ENCODE measurements at places on chromosomes 3 and 15.

DNA sequence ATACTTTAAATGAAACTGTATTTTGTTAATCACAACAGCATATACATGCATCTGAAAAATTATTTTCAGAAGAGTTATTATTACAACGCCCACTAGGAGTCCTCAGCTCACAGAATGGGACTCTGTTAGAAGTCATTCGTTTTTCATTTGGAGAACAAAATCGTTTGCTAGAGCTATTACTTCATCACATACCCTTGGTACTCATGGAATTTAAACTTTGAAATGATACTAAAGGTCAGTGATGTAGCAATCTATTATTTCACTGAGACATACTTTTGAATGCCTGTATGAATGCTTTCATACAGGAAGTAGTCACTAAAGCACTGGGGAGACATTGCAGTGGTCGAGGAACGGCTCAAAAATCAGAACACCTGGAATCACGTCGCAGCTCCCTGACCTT lies 198.1 kb downstream of the MBNL1 start:
- no peak for DNase-seq

- no peak for DNase-seq
Observed at GRCh38 chr3:102444101-102444500, 9.3 kb downstream of the ZPLD1 start.

DNA sequence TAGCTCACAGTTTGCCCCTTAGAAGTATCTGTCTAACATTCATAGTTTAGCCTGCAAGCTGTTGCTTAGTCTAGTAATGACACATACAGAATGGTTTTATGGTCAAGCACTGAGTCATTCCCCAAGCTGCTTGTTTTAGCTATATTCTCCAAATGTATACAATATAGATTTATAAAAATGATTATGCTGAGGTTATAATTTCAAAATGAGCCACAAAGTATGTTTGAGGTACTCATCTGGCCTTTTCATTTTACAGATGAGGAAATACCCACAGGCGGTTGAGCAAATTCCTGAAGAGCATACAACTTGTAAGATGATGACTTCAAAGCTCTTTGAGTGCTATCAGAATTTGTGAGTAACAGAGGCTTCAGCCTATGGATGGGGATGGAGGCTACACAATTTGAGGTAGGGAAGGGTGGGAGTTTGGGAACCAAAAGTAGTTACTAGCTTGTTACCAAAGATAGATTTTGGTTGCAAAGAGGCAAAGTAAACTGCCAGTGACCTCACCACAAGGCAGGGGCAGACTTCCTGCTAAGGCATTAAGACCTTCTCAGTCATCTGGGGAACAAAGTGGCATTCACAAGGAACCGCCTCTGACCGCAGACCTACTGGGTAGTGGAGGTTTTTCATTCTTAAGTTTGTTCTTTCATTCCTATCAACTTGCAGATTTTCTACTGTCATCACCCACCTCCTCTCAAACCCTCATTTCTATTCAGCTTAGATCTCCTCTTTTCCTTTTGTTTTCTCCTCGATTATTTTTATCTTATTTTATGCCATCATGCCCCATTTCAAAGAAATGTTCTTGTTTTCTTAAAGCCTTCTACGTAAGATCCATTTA lies 257.2 kb upstream of the NECTIN3 start:
- DNase-seq: no peak

DNA sequence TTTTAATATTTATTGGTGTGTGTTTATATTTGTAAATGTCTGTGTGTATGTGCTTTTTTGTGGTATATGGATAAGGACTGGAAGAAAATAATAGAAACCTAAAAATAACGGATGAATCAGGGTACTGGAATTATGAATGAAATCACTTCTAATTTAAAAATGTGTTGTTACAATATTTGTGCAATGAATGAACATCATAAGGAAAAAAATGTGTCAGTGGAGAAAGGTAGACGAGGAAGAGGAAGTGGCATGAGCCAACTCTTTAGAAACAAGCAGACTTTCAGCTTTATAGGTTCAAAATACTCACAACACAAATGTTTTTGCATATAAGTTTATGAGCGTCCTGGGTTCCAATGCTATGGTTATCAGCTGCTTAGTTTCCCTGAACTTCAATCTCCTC lies 59.4 kb downstream of the SOX2 start:
- DNase-seq: no peak

DNA sequence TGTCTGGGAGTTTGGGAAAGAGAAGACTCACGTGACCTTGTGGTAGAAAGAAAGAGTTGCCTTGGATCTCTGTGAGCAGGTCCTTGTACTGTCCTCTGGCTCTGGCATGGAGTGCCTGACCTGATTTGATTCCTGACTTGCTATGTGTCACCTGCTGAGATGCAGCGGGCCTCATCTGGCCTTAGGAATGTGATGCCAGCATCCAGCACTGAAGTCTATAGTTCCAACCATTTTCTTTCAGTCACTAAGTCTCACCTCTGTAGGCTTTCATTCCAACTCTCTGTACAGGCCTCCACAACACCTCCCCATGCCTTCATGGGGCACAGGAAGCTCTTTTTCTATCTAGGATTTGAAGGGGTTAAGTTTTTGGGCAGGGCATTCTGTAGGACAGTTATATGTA lies 12.1 kb upstream of the OXSR1 start:
- DNase-seq: no peak

DNA sequence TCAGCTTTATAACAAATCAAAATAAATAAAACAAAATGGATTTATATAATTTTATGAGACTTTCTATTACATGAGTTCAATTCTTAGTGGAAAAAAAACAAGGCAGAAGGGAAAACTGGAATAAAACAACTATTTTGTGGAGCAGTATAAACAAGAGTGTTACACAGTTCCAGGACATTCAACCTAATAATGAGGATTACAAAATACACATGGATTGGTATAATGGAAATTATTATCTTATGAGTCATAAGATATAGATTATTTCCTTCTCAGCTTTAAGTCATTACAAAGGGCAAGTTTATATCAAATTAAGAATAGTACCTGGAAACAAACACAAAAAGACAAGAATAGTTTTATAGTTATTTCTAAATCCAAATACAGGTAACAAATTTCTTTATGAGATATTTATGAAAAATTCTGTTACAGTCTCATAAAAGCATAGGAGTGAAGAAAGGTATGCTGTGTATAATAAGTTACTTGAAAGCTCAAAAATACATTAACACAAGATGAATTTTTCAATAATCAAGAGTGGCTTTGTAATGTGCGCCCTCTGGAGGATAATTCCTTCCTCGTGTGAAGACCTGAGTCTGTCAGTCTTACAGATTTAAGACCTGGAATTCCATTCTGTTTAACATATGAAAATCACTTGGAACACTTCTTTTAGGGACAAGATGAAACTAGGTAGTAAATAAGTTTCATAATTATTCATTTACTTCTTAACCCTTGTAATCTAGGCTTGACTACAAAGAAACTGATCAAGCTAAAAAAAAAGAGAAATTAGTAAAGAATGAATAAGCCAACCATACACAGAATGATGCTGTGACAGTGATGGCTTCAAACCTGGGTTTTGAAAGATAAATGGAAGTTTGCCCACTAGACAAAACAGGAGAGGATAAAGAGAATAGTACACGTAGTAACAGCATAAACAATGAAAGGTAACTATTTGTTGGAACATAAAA lies 9.5 kb downstream of the COPS2 start:
- no peak for DNase-seq

DNA sequence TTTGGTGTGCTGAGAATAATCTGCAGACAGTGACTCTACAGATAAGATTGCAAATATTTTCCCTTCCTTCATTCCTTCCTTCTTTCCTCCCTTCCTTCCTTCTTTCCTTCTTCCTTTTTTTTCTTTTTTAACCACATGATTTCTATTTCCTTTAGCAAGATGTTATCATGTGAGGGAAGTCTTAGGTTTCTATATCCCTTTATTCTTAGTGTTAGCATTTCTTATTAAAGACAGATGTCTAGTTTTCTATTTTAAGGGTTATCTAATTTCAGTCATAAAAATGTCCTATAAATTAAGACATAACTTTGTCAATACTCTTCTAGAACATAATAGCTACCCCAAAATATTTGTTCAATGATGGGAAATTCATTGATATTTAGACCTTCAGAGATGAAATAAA lies 470.9 kb downstream of the LPP start:
- no peak for DNase-seq

- no peak for DNase-seq
Observed at GRCh38 chr3:19446138-19446537, 297.8 kb downstream of the KCNH8 start.

DNA sequence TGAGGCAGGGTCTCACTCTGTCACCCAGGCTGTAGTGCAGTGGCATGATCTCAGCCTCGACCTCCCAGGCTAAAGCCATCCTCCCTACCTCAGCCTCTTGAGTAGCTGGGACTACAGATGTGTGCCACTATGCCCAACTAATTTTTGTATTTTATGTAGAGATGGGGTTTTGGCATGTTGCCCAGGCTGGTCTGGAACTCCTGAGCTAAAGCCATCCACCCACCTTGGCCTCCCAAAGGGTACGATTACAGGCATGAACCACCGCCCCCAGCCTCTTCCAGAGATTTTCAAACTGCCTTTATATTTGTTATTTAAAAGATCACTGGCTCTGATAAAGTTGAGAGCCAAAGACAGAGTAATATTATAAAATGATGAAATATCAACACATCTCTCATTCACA lies 37.3 kb downstream of the BSN start:
- DNase-seq: no peak

GRCh38 chr3:124650798-124651197 lies 79.5 kb upstream of the UMPS start:
- DNase-seq: no peak

DNA sequence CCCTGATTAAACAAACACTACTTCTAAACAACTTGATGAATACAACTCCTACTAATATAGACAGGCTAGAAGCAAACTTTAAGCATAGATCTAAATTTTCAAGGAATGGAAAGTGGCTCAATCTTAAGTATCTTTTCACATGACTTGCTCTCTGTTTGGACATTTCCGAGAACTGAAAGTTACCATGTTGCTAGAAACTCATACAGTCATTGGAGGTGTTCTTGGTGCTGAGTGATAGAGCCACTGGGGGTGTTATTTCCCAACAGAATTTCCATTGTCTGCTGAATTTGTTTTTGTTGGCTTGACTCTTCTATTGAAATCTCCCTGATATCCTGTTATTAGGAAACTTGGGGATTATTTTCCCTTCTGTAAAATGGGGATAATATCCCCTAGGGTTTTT lies 264.5 kb upstream of the RASGRP1 start:
- no peak for DNase-seq
